ENCODE measurements at places on chromosomes 6 and 20.

DNA sequence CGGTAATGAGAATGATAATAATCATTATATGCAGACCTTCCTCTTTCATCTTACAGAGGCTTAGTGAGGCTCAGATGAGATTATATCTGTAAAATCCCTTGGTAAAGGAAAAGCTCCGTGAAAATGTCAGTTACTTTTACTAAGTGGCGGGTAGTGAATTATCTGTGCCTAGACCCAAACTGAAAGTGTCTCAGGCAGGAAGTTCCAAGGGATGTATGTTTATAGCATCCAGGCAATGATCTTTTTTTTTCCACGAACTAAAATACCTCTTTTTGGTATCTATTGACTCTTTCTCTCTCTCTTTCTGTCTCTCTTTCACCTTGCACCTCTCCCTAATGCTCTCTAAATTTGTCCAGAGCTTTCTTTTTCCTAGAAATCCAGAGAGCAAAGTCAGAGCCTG lies 5.0 kb downstream of the TCF21 start:
- DNase-seq, result no peak

DNA sequence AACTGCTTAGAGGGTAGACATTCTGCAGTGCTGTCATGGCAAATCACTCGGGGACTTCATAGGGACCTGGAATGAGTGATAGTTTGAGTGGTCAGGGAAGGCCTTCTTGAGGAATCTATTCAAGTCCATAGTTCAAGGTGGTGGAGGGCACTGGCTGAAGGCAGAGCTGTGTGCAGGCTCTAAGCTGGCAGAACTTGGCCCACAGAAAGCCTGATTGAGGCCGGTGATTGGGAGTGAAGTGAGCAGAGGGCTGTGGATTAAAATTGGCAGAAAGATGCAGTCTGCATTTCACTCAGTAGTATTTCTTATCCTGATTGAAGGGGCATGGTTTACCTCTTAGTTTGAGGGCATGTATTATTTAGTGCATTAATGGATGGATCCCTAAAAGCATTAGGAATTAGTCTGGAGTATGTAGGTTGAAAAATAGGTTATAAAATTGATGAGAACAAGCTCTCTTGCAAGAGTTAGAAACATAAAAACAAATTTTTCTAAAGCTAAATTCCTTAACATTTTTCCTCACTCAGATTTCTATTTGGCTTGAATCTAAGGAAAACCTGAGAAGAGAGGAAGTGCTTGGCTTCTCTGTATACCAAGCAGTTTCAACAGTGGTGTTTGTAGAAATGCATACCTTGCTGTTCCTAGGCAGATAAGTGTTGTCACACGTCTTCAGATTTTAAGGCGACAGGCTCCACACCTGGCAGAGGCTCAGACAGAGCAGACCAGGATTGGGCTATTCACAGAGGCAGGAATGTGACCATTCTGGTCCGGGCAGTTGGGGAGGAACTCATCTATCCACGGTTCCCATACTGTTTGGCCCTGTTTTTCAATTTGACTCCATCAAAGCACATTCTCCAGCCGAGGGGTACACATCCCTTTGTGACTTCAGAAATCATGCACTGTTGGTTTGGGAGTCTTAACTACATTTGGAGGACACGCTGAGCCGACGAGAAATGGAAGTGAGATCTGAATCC lies 45.2 kb downstream of the UTRN start:
- no peak for DNase-seq

DNA sequence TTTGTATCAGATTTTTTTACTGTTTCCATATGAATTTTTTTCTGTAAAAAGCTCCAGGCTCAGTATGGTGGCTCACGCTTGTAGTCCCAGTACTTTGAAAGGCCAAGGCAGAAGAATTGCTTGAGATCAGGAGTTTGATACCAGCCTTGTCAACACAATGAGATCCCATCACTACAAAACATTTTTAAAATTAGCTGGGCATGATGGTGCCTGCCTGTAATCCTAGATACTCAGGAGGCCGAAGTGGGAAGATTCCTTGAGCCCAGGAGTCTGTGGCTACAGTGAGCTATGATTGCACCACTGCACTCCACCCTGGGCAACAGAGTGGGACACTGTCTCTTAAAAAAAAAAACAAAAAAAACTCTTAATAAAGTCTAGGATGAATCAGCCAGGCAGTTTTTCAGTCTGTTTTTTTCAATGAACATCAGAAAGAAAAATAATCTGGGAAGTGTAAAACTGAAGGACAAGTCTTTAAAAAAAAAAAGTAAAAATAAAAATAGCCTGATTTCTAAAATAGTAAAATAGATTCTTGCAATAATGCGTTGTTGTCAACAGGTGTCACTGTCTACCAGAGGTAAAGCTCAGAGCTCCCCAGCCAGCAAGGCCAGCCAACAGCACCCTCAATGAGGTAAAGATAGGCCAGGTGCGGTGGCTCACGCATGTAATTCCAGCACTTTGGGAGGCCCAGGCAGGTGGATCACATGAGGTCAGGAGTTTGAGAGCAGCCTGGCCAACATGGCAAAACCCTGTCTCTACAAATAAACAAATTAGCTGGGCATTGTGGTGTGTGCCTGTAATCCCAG lies 9.3 kb upstream of the ATG5 start:
- peak; percentile 22 for DNase-seq

DNA sequence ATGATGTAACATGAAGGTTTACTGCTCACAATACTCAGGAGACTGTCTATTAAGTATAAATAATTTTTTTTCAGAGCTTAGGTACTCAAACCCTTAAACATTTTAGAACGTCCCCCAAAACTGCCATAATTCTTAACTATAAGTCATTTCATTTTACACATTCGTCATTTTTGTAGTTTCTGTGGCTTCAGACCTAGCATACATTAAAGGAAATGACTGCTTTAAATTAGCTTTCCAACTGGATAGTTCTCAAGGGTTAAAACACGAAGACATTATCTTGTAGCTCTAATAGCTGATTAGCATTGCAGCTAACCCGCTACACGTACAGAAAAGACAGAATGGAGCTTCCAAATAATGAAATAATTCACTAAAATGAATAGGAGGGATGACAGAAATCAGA lies 24.9 kb upstream of the PLN start:
- DNase-seq, result no peak

GRCh38 chr6:43939281-43940070 lies 169.5 kb downstream of the VEGFA start:
- DNase-seq, result no peak

DNA sequence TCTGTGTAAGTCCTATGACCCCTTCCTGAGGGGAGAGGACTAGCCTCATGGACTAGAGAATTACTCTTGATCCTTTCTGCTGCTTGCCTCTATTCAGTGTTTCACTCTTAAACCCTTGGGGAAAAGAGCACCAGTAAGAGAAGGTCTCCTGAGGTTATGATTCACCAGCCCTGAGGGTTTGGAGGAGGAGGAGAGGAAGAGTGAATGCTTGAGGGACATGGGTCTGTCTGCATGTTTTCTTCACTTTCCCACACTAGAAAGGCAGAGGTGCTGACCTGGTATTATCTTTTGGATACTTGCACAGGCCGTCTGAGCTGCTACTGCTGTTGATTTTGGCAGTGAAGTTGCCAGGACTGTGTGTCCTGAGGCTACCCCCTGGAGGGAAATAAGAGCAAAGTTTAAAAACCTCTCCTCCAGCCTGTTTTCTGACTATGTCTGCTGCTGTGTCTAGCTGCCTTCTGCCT lies 78.3 kb downstream of the CD109 start:
- no peak for DNase-seq

- no peak for DNase-seq
Observed at GRCh38 chr20:31906001-31906400, 35.6 kb downstream of the TTLL9 start.

DNA sequence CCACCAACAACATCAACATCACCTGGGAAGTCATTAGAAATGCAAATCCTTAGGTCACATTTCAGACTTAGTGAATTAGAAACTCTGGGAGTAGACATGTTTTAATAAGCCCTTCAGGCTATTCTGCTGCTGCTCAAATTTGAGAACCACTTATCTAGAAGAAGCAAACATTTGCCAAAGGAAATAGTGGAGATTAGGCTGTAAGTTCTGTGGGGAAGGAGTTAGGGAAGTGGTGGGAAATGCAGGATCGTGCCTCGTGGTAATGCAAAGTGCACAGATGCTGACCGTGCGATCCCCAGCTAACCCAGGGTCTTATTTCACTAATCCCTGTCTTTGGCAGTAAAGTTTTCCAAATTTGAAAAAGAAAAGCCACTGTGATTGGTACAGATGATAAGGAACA lies 328.5 kb downstream of the EPM2A start:
- DNase-seq, result no peak

- DNase-seq, result no peak
Observed at GRCh38 chr6:112574190-112574589, 227.1 kb downstream of the RFPL4B start.
